Gastrocnemius medialis (tissue), 4 donors: ENCODE measurements at places on chromosomes 1 and 21.
A peak's percentile ranks its signal among the peaks of the same experiment; 100 is the strongest.

GRCh38 chr1:65141918-65142317 is 6.1 kb upstream of the AK4 start:
- no peaks in the 10 kb centered on the region for H3K36me3 ChIP-seq
- H3K4me1 ChIP-seq: peaks cover 1% of the 10 kb centered on the region
- DNase-seq: no peak
- no peak overlapping the region for H3K4me3 ChIP-seq
- H3K27ac ChIP-seq: no peak overlapping the region

DNA sequence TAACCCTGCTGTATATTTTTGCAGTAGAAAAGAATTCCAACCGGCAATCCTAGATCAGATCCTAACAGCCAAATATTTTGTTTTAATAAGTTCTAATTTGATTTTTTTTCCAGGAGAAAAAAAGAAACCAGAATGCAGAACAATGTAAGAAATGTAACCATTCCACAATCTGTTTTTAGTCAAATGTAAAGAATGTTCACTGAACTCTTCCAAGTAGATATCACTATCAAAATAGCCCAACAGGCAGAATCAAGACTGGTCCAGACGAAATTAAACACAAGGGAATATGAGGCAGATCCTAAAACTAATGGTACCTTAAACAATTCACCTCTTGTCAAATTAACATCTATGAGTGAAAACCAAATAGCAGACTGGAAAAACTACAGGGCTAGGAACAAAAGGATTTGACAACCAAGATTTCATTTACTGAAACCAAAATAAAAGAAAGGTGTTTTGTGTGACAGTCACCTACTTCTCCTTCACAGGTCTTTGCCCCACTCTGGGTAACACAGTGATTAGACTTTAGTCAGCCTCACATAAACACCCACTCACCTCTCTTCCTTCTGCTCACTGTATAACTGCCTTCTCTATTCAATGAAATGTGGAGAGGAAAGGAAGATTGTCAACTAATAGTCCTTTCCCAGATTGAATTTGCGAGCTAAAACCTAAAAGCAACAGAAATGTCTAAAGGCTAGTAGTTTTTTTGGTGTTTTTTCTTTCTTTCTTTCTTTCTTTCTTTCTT is 137.9 kb downstream of the FAF1 start:
- no peaks in the 10 kb centered on the region for H3K27me3 ChIP-seq
- no peak overlapping the region for H3K27ac ChIP-seq
- no peak for DNase-seq
- no peak overlapping the region for H3K4me3 ChIP-seq
- H3K36me3 ChIP-seq: no peaks in the 10 kb centered on the region

GRCh38 chr1:85450832-85451231 is 14.1 kb downstream of the DDAH1 start:
- no peaks in the 10 kb centered on the region for H3K36me3 ChIP-seq
- no peaks in the 10 kb centered on the region for H3K27me3 ChIP-seq

- no peaks in the 10 kb centered on the region for H3K4me1 ChIP-seq
- no peaks in the 10 kb centered on the region for H3K36me3 ChIP-seq
- H3K27me3 ChIP-seq: peaks cover 8% of the 10 kb centered on the region
- H3K4me3 ChIP-seq: no peak overlapping the region
- no peak overlapping the region for H3K27ac ChIP-seq
- DNase-seq: no peak
These were observed 1.4 kb downstream of the TMEM54 start for GRCh38 chr1:32899586-32900296.

DNA sequence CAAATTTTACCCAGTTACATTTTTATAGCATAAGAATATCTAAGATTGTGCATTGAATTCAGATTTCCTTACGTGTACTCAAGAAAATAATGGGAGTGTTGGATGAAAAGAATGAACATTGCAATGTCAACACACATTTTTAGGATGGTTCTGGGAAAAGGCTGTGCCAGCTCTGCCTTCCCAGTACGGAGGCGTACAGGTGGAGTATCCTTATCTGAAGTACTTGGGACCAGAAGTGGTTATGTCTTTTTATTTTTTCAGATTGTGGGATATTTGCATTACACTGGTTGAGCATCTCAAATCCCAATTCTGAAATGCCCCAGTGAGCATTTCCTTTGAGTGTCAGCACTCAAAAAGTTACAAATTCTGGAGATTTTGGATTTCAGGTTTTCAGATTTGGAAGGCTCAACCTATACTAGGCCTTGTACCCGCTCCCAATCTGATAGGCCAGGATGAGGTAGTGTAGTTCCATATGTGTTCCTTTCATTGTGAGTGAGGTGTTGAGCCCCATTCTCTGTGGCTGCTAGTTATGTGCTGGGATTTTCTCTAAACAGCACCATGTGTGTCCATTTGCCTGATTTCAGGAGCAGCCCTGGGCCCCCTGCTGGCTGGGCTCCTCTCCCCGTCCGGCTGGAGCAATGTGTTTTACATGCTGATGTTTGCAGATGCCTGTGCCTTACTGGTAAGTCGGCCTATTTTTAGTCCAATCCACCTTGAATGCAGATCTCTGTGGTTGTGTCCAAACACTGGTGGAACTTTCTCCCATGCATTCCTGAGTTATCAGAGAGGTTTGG is 60.8 kb downstream of the SLC37A1 start:
- no peaks in the 10 kb centered on the region for H3K27me3 ChIP-seq
- peaks cover 41% of the 10 kb centered on the region for H3K36me3 ChIP-seq
- H3K27ac ChIP-seq: no peak overlapping the region
- DNase-seq: no peak

GRCh38 chr1:66331658-66332547 is 202.1 kb upstream of the SGIP1 start:
- peak overlapping the region; percentile 90 for H3K27ac ChIP-seq
- H3K27me3 ChIP-seq: no peaks in the 10 kb centered on the region
- H3K4me1 ChIP-seq: peaks cover 41% of the 10 kb centered on the region
- DNase-seq: peak; percentile 83
- no peaks in the 10 kb centered on the region for H3K36me3 ChIP-seq

GRCh38 chr1:153597206-153597605 is 15.7 kb downstream of the S100A16 start:
- no peak overlapping the region for H3K27ac ChIP-seq
- no peaks in the 10 kb centered on the region for H3K4me1 ChIP-seq
- DNase-seq: no peak
- no peaks in the 10 kb centered on the region for H3K27me3 ChIP-seq
- H3K36me3 ChIP-seq: no peaks in the 10 kb centered on the region
- no peak overlapping the region for H3K4me3 ChIP-seq

GRCh38 chr1:109134423-109134822 is 20.5 kb downstream of the ELAPOR1 start:
- H3K27ac ChIP-seq: no peak overlapping the region
- H3K4me1 ChIP-seq: peaks cover 8% of the 10 kb centered on the region
- H3K36me3 ChIP-seq: no peaks in the 10 kb centered on the region
- no peaks in the 10 kb centered on the region for H3K27me3 ChIP-seq
- no peak for DNase-seq

- H3K4me3 ChIP-seq: no peak overlapping the region
- H3K27ac ChIP-seq: no peak overlapping the region
- H3K36me3 ChIP-seq: no peaks in the 10 kb centered on the region
- no peak for DNase-seq
These were observed 941 bp upstream of the ROR1 start for GRCh38 chr1:63772876-63773275.

DNA sequence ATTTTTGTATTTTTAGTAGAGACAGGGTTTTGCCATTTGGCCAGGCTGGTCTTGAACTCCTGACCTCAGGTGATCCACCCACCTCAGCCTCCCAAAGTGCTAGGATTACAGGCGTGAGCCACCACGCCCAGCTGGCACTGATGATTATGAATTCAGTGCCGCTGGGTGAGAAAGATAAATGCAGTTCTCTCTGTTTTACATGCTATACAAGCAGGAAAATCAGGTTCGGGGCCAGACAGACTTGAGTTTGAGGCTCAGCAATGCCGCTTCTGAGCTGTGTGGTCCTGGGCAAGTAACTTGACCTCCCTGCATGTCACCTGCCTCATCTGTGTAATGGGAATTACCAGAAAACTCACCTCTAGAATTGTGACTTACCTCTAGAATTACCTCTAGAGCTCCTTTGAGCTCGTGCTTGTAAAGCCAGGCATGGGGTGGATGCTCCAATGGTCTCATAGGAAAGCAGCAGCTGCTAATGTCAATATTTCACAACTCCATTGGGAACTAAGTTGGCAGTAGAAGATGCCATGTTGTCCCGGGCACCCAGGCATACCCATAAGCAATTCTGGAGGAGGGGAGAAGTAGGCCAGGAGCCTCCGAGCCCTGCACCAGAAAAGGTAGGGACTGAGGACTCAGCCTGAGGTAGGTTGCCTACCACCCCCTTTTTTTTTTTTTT is 119.8 kb upstream of the SLC25A33 start:
- no peak overlapping the region for H3K4me3 ChIP-seq
- H3K27ac ChIP-seq: no peak overlapping the region
- no peak for DNase-seq
- no peaks in the 10 kb centered on the region for H3K27me3 ChIP-seq
